ENCODE measurements at places on chromosomes 3 and 15.

DNA sequence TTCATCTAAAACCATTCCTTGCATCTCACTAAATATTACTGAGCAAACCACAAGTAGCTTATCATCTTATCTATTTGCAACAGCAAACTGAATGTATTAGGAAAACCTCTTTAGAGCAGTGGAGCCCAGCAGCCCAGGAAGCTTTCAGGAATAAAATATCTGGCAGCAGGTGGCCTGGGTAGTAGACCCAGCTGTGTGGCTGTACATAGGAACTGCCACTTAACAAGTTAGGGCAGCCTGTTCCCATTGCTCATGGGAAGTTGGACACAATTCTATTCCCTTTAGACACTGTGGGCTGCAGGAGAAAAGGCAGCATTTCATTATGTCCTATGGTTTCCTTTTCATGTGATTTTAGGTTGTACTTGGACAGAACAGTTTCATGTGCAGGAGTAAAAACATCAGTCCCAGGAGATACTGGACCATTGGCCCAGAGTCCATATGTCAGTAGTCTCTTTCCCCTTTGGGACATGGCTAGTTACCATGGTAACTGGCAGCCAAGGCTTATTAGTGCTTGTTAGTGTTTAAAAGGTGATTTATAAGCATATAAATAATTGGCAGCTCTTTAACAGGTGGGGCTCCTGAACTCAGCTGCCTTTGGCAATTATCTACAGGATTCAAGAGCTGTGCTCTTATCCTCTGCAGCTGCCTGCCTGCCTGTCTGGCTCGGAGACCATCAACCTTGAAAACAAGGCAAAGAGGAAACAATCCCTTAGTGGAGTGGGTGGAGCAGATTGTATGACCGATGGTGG is 28.9 kb upstream of the LSAMP start:
- no peak for DNase-seq

DNA sequence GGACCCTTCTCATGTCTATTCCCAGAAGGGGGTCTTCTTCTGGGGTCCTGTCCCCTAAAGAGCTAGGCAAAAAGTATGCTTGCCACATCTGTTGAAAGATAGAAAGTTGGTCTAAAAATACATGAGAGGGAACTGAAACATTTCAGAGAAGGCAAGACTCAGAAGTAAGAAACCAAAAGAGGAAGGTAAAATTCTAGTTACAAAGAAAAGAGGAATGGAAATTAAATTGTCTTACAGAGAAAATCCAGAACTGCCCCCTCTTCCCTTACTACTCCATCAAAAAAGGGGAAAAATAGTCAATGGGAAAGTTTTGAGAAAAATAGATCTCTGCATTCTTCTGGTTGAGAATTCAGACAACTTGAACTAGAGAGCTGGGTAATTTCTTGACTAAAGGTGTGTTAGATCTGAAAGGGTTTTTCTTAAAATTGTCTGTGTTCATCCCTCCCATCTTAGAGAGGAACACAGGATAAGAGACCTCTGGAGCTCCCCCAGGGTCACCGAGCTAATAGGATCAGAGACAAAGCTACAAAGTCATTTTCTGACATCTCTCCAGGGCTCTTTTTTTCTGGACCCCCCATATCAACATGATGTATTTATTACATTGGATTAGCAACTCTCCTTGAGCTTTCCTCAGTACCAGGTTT is 32.3 kb upstream of the CCR2 start:
- DNase-seq, result no peak

DNA sequence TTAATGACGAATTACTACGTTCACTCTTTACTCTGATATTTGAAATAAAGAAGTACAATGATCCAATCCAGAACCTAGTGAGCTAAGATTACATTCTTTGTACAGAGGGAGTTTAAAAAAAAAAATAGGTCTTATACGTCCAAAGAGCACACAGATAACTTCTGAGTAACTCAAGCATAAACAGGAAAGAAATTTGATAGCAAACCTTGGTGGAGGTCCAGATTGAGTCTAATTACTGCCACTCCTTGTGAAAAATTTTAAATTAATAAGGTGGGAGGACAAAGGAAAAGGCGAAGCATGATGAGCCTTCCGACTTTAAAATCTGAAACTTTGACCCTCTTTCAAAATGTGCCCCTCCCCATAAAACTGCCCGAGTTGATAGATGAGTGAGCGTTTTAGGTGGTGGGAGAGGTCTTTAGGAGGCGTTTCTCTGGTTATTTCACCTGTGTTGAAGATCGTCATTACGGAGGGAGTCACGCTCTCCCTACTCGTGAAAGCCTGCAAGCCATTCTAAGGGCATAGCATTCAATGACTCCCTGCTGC is 127.0 kb upstream of the ROBO2 start:
- DNase-seq, result no peak

- no peak for DNase-seq
Measured at GRCh38 chr3:158339638-158340037, 229.7 kb downstream of the RSRC1 start.

DNA sequence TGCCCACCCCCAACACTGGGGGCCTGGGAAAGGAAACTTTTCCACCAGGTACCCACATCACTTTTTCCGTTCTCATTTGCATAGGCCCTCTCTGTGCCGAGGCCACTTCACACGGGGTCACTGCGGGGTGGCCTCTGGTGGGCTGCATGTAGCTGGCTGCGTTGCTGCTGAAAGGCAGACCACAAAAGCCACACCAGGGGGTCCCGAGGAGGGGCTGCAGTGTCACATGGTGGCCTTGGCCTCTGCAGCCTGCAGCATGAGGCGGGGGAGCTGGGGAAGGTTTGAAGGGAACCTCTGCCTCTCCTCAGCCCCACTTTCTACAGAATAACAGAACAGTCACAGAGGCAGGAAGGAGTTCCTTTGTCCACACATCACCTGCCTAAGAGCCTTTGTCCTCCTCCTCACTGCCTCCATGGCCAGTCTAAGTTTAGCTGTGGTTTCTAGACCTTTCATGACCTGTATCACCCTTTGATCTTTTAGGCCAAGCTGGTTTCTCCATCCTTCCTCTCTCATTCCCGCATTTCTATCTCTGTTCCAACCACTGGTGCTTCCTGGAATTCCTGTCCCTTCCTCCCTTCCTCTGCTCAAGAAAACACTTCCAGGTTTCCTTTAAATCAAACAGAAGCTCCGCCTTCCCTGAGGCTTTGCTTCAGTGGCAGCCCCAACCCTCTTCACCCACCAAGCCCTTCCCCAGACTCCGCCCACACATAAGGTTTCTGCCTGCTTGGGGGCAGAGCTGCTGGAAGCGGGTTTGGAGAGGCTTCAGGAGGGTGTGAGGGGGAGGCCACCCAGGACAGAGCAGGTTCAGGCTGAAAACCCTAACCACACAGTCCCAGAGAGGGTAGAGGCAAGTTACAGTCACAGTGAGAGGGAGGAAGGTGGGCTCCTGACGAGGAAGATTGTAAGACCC is 150.7 kb upstream of the TLE3 start:
- DNase-seq, result no peak

DNA sequence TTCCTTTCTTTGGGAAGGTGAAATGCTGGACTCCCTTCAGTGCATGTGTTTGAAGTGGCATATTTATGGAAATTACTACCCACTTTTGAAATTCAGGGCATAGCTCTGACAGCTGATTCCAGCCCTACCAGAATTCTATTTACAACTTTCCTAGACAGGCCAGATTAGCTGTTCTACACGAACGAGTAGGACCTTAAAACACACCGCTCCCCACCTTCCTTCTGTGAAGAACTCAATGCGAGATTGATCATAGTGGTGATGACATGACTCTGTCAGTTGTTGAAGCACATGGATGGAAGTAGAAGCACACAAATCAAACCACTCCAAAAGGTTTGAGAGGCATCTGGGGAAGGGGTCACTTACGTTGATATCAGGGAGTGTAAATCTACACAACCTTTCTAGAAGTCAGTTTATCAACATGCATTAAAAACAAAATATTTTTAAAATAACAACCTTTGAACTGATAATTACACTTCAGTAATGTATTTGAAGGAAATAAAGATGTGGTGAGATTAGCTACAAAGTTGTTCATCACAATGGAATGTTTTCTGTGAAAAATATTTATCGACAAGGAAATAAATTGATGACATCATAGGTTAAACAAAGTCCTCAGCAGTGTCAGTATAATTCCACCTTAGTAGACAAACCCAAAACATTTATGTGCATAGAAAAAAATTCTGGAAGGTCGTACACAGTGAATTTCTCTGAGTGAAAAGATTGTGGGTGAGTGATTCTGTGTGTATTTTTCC is 29.8 kb downstream of the RARB start:
- no peak for DNase-seq

DNA sequence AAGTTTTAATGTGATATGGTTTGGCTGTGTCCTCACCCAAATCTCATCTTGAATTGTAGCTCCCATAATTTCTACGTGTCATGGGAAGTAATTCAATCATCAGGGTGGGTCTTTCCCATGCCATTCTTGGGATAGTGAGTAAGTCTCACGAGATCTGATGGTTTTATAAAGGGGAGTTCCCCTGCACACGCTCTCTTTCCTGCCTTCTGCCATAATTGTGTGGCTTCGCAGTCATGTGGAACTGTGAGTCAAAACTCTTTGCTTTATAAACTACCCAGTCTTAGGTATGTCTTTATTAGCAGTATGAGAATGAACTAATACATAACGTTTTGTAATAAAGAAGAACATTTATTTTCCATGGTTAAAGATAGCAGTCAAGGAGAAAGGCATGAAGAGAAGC is 39.2 kb upstream of the GOLIM4 start:
- DNase-seq, result no peak

DNA sequence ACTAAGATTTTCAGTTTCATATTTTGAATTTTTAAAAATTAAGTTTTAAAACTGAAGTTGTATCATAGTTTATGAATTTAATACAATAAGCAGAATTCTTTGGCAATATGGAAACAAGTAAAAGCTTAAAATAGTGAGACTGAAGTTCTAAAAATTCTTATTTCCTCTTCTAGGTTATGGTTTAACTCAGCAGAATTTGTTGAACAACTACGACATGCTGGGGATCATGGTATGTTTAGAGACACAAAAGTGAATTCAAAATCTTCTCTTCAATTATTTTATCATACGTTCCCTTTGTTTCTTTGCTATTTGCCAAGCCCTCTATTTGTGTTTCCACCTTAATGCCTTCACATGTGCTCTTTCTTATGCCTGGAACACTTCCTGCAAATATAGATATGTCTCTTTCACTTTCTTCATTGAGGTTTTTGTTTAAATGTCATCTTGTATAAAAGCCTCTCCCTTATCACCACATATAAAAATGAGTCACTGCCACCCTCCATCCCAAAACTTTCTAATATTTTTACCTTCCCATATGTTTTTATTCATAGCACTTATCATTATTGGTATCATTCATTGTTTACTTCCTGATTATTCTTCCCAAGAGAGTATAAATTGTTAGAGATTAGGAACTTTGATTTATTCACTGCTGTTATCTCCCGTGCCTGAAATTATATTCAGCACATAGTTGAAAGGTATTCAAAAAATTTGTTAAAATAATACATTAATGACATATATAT is 6.4 kb downstream of the SUCNR1 start:
- no peak for DNase-seq

- no peak for DNase-seq
Measured at GRCh38 chr3:187291512-187292132, at the start of gene MASP1. Gene MASP1 (minus strand): TSS chr3:187291737. CDS start chr3:187291632, 105 bp downstream.

- no peak for DNase-seq
Measured at GRCh38 chr3:32392536-32393302, 1.1 kb downstream of the CMTM7 start.

- DNase-seq, result no peak
Measured at GRCh38 chr3:63911509-63911872, 692 bp downstream of the SCAANT1 start.

- no peak for DNase-seq
Measured at GRCh38 chr3:14780927-14781507, 37.7 kb upstream of the FGD5 start.

DNA sequence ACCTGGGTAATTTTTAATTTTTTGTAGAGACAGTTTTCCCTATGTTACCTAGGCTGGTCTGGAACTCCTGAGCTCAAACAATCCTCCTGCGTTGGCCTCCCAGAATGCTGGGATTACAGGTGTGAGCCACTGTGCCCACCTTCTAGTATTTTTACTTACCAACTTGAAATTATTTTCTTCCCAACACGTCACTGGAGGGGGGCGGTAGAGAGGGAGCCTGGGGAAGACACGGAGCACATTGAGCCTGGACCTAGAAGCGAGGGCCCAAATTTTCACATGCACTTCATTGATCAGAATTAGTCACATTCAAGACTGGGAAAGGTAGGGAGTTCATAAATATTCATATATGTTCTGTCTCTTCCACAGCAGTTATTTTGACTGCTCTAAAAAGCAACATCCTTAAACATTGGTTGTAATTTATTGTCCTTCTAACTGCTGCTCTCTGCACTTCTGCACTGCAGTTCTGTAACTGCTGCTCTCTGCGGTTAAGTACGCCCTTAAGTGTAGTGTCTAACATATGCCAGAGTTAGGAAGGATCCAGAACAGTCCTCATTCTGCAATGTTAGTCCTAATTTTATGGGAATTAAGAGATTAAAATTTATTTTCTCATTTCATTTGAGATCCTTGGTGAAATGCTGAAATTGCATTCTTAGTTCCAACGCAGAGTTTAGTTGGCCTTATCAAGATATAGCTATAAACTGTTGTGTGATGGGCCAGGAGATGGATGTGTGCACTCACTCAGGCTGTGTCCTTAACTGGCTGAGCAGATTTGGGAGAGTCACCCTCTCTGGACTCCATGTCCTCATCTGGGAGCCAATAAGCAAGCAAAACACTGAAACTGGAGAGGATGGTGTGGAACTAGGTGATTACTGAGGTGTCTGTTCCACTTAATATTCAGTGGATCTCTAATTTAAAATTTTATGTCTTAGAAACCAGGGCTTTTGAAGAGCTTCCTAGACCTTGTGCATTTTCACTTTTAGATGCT is 98.2 kb downstream of the STRIT1 start:
- no peak for DNase-seq

DNA sequence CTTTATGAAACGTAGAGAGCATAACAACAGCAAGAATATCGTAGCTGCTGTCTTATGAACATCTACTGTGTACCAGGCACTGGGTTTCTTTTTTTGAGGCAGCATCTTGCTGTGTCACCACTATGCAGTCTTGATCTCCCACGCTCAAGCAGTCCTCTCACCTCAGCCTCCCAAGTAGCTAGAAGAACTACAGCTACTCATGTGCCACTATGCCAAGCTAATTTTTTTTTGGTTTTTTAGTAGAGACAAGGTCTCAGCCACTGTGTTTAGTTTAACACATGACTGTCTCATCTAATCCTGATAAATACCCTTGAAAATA is 129.9 kb downstream of the VGLL4 start:
- no peak for DNase-seq

GRCh38 chr3:11514191-11514821 is 129.4 kb downstream of the VGLL4 start:
- DNase-seq, result no peak

- no peak for DNase-seq
Measured at GRCh38 chr15:64017082-64017588, 29.1 kb downstream of the DAPK2 start.

DNA sequence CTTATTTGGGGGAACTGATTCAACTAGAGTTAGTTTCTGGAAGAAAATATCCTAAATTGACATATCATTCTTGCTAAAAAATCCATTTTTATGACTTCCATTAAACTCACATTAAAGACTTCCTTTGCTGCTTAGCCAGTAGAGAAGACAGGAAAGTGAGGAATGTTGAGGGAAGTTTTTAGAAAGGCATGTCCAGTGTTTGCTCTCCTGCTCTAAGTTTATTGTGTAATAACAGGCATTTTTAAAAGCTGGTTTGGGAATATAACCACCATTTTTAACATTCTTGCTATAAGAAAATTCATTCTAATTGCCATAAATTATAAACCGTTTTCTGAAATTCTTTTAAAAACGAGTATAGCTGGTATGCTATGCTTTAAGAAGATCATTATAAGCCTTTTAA is 428.0 kb downstream of the RAP2B start:
- no peak for DNase-seq
